Frontal cortex (tissue), 4 donors: ENCODE measurements at places on chromosomes 3 and 15. TPM values are rescaled to one million over a fixed set of nuclear protein-coding genes. Genes with fewer than 3 reads are reported as not detected.

Gene KBTBD12
- total RNA-seq = 0.82 TPM

Gene SMCO1
- total RNA-seq = not detected

Gene PDZRN3
- 45.7 TPM for total RNA-seq

Gene SECISBP2L
- total RNA-seq = 95.8 TPM

DNA sequence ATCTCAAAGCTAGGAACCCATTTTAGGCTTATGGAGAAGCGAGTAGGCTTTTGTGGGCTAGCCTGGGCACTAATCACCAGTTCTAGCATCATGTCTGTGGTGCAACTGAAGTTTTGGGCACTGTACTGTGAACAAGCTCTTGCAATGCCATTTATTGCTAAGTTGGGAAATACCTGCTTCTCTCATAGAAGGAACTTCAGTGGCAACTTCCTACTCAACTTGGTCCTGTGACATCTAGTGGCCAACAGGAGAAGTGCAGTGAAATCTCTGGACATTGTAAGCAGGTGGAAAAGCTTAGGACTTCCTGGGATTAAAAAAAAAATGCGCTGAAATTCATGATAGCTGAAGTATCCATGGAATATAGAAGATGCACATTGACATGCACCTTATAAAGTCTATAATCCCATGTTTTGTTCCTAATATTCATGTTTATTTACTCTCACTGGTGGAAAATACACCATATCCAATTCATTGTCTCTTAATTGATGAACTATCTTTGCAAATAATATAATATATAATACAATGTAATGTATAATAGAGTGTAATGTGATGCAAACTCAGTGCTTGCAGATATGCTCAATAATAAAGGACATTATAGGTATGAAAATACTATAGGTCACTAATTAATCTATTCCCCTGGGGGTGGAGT lies 6.5 kb upstream of the ALDH1A3 start:
- peak; percentile 76 for DNase-seq

- peak; percentile 30 for DNase-seq
Observed at GRCh38 chr3:15520185-15520584, 1.3 kb downstream of the COLQ start.
